ENCODE measurements at places on chromosomes 12 and 14. TPM values are rescaled to one million over a fixed set of nuclear protein-coding genes. Genes with fewer than 3 reads are reported as not detected.

DNA sequence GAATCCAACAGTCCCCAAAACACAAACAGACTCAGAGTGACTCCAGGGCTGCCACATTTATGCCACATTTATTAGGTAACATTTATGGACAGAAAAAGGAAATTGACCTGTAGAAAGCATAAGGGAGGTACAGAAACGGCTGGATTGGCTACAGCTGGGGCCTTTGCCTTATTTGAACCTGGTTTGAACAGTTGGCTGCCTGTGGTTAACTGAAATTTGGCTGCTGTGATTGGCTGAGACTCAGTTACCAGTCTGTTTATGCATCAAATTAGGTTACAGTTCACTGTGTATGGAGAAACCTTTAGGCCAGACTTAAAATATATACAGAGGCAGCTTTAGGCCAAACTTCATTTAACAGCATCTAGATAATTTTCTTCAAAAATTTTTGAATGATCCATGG lies 27.8 kb upstream of the PCNX1 start:
- peaks cover 2% of the 10 kb centered on the region for H3K4me1 ChIP-seq
- H3K4me3 ChIP-seq, result no peak overlapping the region
- no peaks in the 10 kb centered on the region for H3K36me3 ChIP-seq
- no peak for DNase-seq
- H3K27ac ChIP-seq, result no peak overlapping the region
- no peaks in the 10 kb centered on the region for H3K27me3 ChIP-seq

DNA sequence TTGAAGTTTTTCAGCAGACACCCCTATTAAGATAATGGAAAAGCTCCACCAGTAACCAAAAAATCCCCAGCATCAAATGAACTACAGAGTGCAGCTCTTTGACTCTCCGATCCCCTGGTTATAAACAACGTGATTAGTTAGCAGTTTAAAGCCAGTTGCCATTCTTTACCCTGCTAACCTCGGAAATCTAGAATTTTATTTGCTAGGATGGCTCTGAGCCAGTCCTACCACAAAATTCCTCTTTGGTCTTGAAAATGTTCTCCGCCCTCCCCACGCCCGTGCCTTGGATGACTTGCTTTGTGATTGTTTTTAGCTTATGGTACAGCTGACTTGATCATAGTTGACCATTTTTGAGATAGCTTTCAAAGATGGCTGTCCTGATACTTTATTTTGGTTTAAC lies 1.2 kb downstream of the KLHDC2 start:
- H3K27ac ChIP-seq, result peak overlapping the region; percentile 99
- peaks cover 3% of the 10 kb centered on the region for H3K36me3 ChIP-seq
- DNase-seq, result peak; percentile 36
- H3K27me3 ChIP-seq, result no peaks in the 10 kb centered on the region
- H3K4me3 ChIP-seq, result peak overlapping the region; percentile 95

- no peak for DNase-seq
- H3K4me1 ChIP-seq, result no peaks in the 10 kb centered on the region
- no peak overlapping the region for H3K27ac ChIP-seq
- no peaks in the 10 kb centered on the region for H3K27me3 ChIP-seq
Observed at GRCh38 chr12:131509701-131510100, 201.2 kb upstream of the SFSWAP start.

DNA sequence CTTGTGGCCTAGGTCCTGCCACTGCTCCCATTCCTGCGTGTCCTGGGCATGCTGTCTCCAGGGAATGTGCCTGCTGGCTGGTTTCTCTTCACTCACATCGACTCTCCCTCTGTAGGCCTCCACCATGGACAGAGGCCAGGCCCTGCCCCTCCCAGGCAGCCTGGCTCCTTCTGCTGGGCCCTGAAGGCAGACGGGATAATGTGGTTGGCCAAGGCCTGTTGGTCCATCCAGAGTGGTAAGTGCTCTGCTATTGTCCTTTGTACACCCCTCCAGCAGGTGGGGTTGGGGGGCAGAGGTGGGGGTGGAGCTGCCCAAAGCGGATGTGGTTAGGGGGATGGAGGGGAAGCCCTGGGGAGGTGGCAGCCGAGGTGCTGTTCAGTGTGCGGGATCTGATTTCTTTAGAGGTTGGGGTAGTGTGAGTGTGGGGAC lies 9.5 kb upstream of the NR4A1 start:
- H3K36me3 ChIP-seq, result no peaks in the 10 kb centered on the region
- H3K27ac ChIP-seq, result no peak overlapping the region
- no peak overlapping the region for H3K4me3 ChIP-seq
- no peaks in the 10 kb centered on the region for H3K27me3 ChIP-seq
- DNase-seq, result no peak

GRCh38 chr14:54654605-54655004 lies 87.7 kb downstream of the SAMD4A start:
- H3K27ac ChIP-seq, result peak overlapping the region; percentile 24
- H3K27me3 ChIP-seq, result no peaks in the 10 kb centered on the region
- no peaks in the 10 kb centered on the region for H3K36me3 ChIP-seq

Gene CD9
- total RNA-seq, result 25.8 TPM

Gene GUCY2C
- total RNA-seq, result 0.05 TPM

GRCh38 chr12:14157088-14157747 lies 175.8 kb upstream of the GRIN2B start:
- no peak overlapping the region for H3K4me3 ChIP-seq
- H3K4me1 ChIP-seq, result no peaks in the 10 kb centered on the region
- H3K36me3 ChIP-seq, result no peaks in the 10 kb centered on the region
- DNase-seq, result no peak

Gene CD163L1
- 8.4 TPM for total RNA-seq

Gene MSI1
- total RNA-seq, result 1.2 TPM

Gene SNW1
- total RNA-seq, result 33.8 TPM

GRCh38 chr12:29082522-29082921 lies 66.6 kb upstream of the FAR2 start:
- H3K36me3 ChIP-seq, result no peaks in the 10 kb centered on the region
- H3K4me3 ChIP-seq, result no peak overlapping the region
- no peaks in the 10 kb centered on the region for H3K27me3 ChIP-seq
- no peak for DNase-seq

GRCh38 chr12:47080725-47081502 lies 1.2 kb upstream of the AMIGO2 start:
- peaks cover 2% of the 10 kb centered on the region for H3K4me1 ChIP-seq
- H3K4me3 ChIP-seq, result peak overlapping the region; percentile 44
- no peak for DNase-seq
- peak overlapping the region; percentile 76 for H3K27ac ChIP-seq

GRCh38 chr12:115422845-115423545 lies 739.0 kb upstream of the TBX3 start:
- no peaks in the 10 kb centered on the region for H3K27me3 ChIP-seq
- H3K27ac ChIP-seq, result no peak overlapping the region
- no peaks in the 10 kb centered on the region for H3K36me3 ChIP-seq

DNA sequence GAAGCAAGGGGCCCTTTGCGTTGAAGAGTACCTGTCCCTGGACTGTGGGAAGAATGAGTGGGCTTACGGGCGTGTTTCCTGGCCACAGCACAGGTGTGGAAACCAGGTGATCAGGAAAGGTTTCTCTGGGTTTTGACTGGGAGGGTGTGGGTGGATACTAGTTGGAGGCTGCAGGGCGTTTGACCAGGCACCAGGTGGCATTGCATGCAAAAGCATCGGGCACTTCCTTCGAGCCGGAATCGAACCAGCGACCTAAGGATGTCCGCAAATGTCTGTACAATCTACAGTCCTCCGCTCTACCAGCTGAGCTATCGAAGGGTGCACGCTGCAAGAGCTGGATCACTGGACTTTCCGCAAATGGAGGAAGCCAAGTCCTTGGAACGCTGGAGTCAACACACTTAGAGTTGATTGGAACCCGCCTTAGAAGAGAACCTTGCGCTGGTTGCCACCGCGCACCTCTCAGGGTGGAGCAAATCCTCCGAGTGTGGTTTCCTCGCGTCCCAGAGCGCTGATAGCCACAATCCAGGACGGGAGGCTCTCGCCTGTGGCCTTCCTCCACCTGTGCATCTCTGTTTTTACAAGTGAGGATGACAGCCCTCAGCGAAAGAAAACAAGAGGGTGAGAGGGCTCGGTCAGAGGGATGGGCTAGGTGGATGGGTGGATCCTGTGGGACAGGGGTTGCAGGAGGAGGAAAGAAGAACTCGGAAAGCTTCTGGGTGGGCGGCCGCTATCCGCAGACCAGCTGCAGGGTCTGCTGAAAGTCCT lies 21.2 kb upstream of the RNASE4 start:
- no peaks in the 10 kb centered on the region for H3K4me1 ChIP-seq
- no peaks in the 10 kb centered on the region for H3K27me3 ChIP-seq
- no peak overlapping the region for H3K4me3 ChIP-seq
- peak; percentile 53 for DNase-seq
- H3K27ac ChIP-seq, result no peak overlapping the region
- no peaks in the 10 kb centered on the region for H3K36me3 ChIP-seq

Gene NINJ2
- 14.9 TPM for total RNA-seq

GRCh38 chr12:23694307-23694706 lies 255.2 kb downstream of the SOX5 start:
- DNase-seq, result no peak
- H3K27ac ChIP-seq, result no peak overlapping the region
- no peaks in the 10 kb centered on the region for H3K36me3 ChIP-seq
- H3K27me3 ChIP-seq, result no peaks in the 10 kb centered on the region
- H3K4me3 ChIP-seq, result no peak overlapping the region
- no peaks in the 10 kb centered on the region for H3K4me1 ChIP-seq

GRCh38 chr12:113899561-113900471 lies 66.3 kb downstream of the RBM19 start:
- H3K27ac ChIP-seq, result no peak overlapping the region
- no peak overlapping the region for H3K4me3 ChIP-seq
- peaks cover 11% of the 10 kb centered on the region for H3K36me3 ChIP-seq
- H3K27me3 ChIP-seq, result no peaks in the 10 kb centered on the region

Gene GDF3
- not detected for total RNA-seq

GRCh38 chr12:87804386-87804785 lies 224.8 kb downstream of the C12orf50 start:
- no peak overlapping the region for H3K4me3 ChIP-seq
- DNase-seq, result no peak
- no peak overlapping the region for H3K27ac ChIP-seq
- H3K36me3 ChIP-seq, result no peaks in the 10 kb centered on the region
- H3K4me1 ChIP-seq, result peaks cover 29% of the 10 kb centered on the region

DNA sequence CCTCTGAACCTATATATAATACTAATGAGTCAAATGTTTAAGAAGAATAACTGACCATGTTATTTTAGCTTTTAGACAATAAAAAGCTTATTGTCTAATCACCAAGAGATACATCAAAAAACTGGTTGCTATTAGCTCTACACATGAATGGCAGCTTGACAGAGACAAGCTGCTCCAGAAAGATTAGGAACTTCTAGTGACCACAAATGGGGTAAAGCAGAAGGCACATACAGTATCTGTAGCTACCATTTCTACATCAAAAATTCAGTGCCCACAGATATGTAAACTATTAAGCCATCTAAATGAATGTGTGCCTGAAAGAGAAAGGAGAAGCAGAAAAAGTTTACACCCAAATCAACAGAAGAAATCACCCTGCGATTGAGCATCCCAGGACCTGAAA lies 2.4 kb downstream of the AREL1 start:
- peaks cover 23% of the 10 kb centered on the region for H3K4me1 ChIP-seq
- H3K27me3 ChIP-seq, result no peaks in the 10 kb centered on the region
- no peak overlapping the region for H3K27ac ChIP-seq
- H3K36me3 ChIP-seq, result no peaks in the 10 kb centered on the region
- DNase-seq, result no peak
- no peak overlapping the region for H3K4me3 ChIP-seq

Gene DPPA3
- total RNA-seq, result not detected

Gene DEGS2
- 0.17 TPM for total RNA-seq

DNA sequence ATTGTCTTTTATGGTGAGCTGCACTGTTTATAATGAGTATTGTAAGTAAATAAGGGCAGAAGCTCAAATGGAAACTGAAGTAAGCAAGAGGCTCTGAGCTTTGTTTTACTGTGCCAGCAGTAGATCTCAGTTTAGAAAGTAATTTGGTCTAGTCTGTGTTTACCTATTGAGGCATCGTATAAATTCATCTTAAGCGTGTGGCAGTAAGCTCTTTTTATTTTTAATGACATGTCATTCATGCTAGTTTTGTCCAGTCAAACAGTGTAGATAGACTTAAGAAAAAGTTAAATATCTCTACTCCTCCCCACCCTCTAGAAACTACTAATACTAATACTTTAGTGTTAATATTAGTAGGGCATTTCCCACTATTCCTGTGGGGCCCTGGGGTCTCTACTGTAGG lies 2.0 kb downstream of the ANO6 start:
- no peak for DNase-seq
- peak overlapping the region; percentile 79 for H3K4me3 ChIP-seq
- no peaks in the 10 kb centered on the region for H3K36me3 ChIP-seq
- no peak overlapping the region for H3K27ac ChIP-seq

DNA sequence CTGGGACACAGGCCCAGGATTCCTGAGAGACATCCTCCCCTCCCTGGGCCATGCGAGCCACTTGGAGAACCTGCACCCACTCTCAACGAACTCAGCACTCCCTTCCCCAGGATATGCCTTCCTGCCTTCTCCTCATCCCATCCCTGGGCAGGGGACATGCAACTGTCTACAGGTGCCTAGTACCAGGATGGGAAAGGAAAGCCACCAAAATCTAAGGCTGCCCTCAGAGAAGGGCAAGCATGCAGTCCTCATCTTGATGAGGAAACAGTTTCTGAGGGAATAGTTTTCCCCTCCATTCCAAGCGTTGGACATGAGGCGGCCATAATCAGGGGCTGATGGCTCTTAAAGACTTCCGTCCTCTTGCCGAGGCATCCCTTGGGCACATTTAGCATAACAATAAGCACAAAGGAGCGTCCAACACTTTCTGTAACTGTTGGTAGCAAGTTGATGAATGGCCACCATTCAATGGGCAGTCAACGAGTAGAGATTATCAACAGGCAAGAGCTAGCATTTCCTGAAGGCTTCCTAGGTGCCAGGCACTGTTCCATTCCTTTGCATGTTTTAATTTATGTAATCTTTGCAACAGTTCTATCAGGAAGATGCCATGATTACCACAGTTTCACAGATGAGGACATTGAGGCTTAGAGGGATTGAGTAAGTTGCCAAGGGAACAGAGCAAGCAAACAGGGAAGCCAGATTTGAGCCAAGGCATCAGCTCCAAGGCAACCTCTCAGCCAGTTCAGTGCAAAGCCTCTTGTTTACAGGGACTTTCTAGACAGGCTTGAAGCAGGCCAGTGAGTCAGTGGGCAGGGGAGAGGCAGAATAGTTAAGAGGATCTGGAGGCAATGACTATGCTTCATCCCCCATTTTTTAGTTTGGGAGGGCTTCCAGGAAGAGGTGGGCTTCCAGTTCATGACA lies 105.1 kb downstream of the SINHCAF start:
- DNase-seq, result peak; percentile 21
- H3K27ac ChIP-seq, result no peak overlapping the region
- no peak overlapping the region for H3K4me3 ChIP-seq
- H3K27me3 ChIP-seq, result no peaks in the 10 kb centered on the region
- no peaks in the 10 kb centered on the region for H3K36me3 ChIP-seq

Gene CCDC196
- total RNA-seq, result 5.4 TPM

DNA sequence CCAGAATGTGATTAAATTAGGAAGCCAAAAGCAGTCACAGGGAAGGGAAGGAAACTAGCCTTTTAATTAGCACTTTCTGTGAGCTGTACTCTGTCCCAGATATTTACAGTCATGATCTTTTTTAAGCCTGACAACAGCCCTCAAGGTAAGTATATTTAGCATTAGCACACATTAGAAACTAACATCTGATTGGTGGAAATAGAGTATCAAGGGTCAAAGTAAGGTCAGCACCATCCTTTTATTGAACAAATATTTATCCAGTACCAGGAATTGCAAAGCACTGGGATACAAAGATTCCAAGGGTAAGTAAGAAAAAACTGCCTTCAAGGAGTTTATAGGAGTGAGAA lies 28.2 kb downstream of the RPGRIP1 start:
- H3K4me3 ChIP-seq, result peak overlapping the region; percentile 46
- H3K27me3 ChIP-seq, result no peaks in the 10 kb centered on the region

Gene STX2
- 13.8 TPM for total RNA-seq

Data from liver (tissue), 10 donors.